ENCODE measurements at places on chromosomes 1 and 21.

DNA sequence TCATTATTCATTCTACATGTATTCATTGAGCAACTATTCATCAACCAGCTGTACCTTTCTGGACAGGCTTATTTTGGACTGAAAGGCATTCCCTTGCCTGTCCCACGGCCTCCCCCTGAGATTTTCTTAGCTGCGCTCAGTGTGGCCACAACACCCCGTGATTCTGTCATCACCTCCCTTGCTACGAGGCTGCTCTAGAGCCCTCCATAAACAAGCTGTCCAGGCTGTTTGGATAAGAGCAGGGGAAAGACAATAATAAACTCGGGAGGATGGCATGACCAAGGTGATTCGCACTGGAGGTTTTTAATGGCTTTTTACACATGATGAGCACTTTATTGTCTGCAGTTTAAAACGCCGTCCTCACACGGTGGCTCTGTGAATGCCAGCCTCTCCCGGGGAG is 139.7 kb downstream of the ROR1 start:
- no peak for DNase-seq

GRCh38 chr1:56132520-56132919 is 446.8 kb downstream of the PLPP3 start:
- no peak for DNase-seq

- no peak for DNase-seq
Observed at GRCh38 chr1:203626910-203627246, 246 bp downstream of the ATP2B4 start.

GRCh38 chr1:182688436-182689205 is 4.2 kb upstream of the RGS8 start:
- no peak for DNase-seq

DNA sequence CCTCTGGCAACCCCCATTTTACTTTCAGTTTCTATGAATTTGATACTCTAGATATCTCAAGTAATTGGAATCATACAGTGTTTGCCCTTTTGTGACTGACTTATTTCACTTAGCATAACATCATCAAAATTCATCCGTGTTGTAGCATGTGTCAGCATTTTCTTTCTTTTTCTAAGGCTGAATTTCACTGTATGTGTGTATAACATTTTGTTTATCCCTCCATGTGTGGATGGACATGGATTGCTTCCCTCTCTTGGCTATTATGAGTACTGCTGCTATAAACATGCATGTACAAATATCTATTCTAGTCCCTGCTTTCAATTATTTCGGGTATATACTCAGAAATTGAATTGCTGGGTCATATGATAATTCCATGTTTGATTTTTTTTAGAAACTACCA is 97.3 kb downstream of the MAP3K21 start:
- DNase-seq, result no peak

GRCh38 chr1:37931102-37931360 is 15.8 kb downstream of the INPP5B start:
- no peak for DNase-seq

- no peak for DNase-seq
Observed at GRCh38 chr1:204878621-204879234, 8.1 kb downstream of the NFASC start.

DNA sequence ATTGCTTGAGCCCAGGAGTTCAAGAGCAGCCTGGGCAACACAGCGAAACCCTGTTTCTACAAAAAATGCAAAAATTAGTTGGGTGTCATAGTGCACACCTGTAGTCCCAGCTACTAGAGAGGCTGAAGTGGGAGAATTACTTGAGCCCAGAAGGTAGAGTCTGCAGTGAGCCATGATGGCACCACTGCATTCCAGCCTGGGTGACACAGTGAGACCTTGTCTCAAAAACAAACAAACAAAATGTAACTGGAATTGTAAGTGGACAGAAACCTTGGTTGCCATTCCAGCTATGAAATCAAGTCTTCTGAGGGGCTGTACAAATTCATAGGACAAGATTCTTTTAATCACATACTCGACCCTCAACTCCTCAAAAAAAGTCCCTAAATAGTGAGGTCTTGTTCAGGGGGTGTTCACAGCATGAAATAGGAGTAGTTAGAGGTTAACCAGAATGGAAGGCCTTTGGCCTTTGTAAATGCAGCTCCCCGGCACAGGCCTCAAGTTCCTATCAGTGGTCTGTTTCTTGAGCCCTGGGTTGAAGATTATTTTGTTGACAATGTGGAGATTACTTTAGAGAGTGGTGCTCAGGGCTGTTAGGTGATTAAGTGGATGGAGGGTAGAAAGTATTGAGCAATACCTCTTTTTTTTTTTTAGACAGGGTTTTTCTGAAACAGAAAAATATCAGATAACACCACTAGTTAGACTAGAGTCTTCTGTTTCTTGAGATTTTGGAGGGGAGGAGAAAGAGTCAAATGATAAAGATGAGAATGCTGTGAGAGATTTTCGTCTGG is 138.7 kb upstream of the ZNF648 start:
- DNase-seq, result no peak

DNA sequence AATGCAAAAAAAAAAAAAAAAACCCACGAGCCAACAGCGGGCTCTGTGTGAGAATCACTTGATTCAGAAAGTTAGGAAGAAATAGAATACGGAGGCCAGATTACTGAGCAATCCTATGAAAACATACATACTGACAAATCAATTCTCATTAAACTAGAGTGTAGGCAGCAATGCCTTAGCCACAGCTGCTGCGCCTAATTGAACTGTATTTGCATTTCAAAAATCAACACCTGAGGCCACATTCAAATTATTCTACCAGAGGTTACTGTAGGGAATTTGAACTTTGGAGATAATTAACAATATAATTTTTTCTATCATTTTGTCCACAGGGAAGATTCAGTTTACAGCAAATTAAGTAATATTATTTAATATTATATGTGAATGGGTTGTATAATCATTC is 138.4 kb upstream of the PLD5 start:
- no peak for DNase-seq

DNA sequence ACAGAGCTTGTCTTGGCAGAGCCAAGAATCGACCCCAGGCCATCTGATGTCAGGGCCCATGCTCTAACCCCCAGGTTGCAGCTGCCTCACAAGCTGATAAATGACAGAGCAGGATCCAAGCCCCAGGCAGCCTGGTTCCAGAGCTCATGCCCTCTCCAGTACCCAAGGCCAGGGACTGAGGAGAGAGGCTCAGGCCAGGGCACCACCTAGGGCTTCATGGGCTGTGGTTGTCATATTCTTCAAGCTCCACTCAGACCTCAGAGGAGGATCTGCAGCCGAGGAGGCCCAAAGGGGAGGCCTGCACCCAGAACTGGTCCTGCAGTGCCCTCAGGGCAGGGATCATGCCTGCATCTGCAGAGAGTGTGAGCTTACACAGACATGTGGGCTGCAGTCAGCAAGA is 301.1 kb downstream of the MATN1 start:
- DNase-seq, result no peak

DNA sequence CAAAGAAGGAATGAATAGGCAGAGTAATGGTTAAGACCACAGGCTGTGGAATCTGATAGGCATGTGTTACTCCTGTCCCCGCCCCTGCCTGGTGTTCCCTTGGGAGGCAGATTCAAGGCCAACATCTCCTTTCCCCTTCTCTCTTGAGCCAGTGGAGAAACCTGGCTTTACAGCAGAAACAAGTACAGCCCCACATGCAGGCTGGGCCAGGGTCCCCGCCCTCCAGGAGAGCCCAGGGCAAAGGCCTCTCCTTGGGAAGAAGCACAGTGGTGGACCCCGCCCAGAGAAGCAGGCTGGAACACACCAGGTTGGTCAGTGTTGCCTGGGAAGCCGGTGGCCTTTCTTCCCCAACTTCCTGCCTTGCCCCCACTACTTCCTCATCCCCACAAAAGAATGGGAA is 6.8 kb downstream of the C1orf167 start:
- DNase-seq, result no peak

- no peak for DNase-seq
Observed at GRCh38 chr1:92483610-92484471, 2.9 kb downstream of the GFI1 start.

- DNase-seq, result no peak
Observed at GRCh38 chr1:112620377-112620695, 704 bp downstream of the CAPZA1 start.

DNA sequence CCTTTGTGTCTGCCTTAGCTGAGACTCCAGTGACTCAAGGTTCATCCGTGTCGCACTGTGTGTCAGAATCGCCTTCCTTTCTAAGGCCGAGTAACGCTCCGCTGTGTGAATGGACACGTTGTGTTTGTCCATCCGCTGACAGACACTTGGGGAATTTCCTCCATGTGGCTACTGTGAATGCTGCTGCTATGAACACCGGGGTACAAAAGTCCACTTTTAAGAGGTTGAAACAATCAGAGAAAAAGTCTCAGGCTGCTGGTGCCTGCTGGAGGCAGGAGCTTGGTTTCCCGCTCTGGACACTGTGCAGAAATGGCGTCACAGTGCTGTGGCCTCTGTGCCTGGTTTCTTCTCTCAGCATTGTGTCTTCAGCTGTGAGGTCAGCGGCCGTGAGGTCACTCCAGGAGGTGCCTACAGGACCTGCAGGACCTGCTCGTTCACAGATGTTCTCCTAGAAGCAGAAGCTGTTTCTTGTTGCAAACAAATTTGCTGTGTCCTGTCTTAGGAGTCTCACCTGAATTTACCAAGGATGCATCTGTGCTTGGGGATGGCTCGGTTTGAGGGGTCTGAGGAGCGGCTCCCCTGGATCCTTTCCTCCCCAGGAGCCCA is 34.2 kb downstream of the KRTAP10-1 start:
- no peak for DNase-seq

GRCh38 chr1:15027515-15027986 is 126.0 kb upstream of the TMEM51 start:
- DNase-seq, result peak; percentile 32

DNA sequence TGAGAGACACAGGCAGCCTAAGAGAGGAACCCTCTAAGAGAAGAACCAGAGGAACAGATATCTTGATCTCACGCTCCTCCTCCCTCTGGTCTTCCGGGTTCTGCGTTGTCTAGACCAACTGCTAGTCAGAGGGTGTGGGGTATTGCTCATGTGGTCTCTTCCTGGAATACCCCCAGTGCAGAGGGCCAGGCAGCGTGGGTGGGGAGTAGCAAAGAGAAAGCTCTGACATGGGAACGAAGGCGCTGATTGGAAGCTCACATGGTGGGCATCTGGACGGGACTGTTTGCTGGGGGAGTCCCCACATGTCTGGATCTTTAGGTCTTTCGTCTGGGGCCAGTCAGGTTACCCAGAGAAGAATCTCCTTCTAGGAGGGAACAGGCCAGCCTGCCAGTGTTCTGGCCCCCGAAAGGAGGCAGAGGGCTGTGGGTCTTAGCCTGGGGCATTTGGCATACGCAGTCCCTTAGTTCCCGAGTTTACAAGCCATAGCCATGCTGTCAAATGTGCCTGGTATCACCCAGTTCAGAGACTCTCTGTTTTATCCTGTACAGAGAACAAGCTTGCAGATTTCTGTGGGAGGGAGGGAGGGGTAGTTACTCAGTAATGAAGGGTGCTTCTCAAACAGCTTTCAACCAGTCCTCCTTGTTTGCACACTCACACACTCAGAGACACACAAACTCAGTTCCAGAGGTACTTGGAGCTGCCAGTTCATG is 18.3 kb upstream of the IL6R start:
- DNase-seq, result no peak

GRCh38 chr1:6701437-6702153 is at the start of gene DNAJC11:
Gene DNAJC11, minus strand, starts transcription at chr1:6701816. Its CDS starts 16 bp downstream, at chr1:6701800.
- DNase-seq, result peak; percentile 85

- DNase-seq, result no peak
Observed at GRCh38 chr1:33791251-33791650, 72.6 kb upstream of the HMGB4 start.

DNA sequence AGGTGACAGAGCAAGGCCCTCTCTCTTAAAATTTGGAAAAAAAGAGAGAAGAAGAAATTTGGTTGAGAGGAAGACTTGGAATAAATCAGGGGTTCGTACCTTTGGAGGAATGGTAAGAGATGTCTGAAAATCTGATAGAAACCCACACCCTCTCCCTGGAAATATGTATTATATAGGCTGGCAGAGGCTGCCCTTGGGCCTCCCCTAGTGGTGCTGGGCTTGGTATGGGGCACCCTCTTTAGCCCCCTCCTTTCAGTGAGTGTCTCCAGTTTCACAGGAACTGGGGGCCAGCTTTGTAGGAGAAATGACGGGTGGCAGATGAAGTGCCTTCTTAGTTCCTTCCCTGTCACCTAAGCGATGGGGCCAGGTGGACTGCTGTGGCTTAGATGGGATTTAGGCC is 82.9 kb upstream of the SLC2A1 start:
- DNase-seq, result no peak

DNA sequence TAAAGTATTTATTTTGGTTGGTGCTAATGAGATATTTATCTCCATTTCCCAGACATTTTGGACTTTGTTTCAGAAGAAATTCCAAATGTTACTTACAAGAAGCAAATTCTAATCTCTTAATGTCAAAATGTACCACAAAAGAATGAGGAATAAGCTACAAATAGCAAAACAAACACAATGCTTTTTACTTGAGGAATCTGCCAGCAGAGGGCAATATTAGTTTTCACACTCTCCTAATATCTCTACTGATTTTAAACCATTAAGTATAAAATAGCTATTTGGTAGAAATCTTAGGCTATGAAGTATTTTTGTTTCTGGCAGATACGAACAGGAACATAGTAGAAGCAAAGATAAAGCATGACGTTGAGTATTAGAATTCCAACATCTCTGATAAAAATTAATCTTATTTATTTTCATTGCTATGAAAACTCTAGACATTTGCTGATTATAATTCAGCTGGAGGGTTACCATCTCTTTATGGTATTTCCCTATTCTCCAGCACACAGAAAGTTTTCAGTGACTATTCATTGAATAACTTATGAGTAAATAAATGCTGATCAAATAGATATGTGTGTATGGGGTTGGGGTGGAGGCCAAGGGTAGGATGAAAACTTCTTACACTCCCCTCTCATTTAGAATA is 13.4 kb upstream of the HMCN1 start:
- no peak for DNase-seq

GRCh38 chr21:46483300-46484295 is 24.9 kb downstream of the DIP2A start:
- DNase-seq, result no peak

GRCh38 chr21:15730484-15731242 is 881 bp downstream of the USP25 start:
- no peak for DNase-seq

GRCh38 chr1:33188572-33189275 is 6.9 kb upstream of the TRIM62 start:
- no peak for DNase-seq

DNA sequence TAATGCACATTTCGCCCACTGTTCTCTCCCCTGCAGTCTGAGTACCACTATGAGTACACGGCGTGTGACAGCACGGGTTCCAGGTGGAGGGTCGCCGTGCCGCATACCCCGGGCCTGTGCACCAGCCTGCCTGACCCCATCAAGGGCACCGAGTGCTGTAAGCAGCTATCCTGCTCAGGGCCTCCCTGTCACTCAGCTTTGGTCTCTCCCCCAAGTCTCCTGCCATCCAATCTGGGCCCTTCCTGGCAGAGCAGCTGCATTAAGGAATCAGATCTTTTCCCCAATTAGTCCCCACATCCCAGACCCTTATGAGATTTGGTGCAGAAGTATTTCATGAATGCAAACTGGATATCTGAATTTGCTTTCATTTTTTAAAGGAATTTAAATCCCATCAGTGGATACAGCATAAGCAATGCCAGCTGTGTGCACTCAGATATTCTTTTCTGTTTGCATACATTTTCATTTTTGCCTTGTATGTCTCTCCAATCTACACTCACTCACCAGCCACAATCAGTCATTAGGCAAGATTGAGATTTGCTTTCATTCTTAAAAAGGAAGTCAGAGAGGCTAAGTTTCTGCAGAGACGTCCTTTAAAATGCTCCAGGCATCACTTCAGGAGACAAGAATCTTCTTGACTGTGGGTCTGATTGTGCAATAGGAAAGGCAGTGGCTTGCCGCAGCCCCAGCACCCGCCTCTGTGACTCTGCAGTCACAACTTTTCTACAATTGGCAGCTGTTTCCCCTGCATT is 48.1 kb downstream of the ELAPOR1 start:
- DNase-seq, result peak; percentile 74

GRCh38 chr1:183002797-183003196 is 20.4 kb upstream of the LAMC1 start:
- DNase-seq, result no peak

Measured in amniotic stem cell (primary cell).